NCI-H187 treated with DMSO at 0.1 percent for 48 hours (cell line): ENCODE measurements at places on chromosomes 11 and 22.

GRCh38 chr11:9047964-9048523 is 43.4 kb downstream of the SCUBE2 start:
- DNase-seq = peak; percentile 47

DNA sequence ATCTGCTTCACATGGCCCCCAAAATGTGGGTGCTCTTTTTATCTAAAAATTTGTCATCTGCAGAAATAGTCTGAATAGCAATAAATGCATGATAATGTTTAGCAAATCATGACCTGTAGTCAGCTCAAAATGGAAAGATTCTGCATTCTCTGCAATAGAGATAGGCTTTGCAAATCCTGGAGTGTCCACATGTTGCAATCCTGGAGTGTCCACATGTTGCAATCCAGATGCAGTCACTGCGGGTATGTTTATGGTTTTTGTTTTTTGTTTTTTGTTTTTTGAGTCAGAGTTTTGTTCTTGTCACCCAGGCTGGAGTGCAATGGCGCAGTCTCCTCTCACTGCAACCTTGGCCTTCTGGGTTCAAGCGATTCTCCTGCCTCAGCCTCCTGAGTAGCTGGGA is 20.2 kb upstream of the LRRC32 start:
- DNase-seq = no peak

DNA sequence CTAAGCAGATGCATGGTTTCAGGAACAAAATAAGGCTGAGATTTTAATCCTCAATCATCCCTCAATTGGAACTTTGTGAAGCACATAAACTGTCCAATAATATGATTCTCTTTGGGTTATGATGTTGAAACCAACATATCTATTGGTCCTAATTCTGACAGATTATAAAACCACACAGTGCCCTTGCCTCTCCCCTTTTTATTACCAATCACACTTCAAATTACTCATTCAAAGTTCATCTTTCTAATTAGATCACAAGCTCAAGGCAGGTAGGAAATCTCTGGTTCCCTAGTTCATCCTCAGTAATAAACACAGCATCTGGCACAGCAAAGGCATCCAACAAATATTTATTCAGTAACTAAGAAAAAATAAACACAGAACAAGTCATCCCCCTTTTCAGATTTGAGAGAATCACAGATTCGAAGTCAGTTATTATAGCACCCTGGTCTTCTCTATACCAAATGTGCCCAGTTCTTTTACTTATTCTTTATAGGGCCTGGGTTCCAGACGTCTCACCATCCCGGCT is 611.6 kb downstream of the INSC start:
- no peak for DNase-seq

DNA sequence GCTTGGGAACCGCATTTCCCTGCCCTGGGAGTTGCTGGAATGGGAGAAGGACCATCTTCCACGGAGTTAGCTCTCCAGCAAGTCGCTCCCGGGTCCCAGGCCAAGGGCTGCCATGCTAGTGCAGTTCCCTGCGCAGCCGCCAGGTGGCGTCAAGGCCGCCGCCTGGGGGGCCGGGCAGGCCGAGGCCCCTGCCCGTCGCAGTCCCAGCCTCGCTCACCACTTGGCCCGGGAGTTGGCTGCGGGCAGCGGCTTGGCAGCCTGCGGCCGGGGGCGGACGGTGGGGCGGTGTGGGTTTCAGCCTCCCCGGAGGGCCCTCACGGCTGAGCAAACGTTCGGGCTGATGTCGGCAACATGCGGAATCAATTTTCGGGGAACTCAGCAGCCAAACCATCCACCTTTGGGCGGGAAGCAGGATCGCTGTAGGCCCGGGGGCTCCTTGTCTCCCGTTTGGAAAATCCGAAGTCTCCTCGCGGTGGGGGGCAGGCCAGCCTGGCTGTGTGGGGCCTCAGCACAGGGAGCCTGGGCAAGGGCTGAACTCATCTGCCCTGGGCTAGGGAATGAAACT is 415.1 kb downstream of the SOX6 start:
- no peak for DNase-seq

GRCh38 chr22:50082197-50082715 is 3.0 kb downstream of the MLC1 start:
- DNase-seq = no peak

GRCh38 chr11:100830978-100831732 is 144.1 kb downstream of the ARHGAP42 start:
- DNase-seq = no peak

- no peak for DNase-seq
These were observed 37.0 kb downstream of the GAB2 start for GRCh38 chr11:78380615-78381051.

DNA sequence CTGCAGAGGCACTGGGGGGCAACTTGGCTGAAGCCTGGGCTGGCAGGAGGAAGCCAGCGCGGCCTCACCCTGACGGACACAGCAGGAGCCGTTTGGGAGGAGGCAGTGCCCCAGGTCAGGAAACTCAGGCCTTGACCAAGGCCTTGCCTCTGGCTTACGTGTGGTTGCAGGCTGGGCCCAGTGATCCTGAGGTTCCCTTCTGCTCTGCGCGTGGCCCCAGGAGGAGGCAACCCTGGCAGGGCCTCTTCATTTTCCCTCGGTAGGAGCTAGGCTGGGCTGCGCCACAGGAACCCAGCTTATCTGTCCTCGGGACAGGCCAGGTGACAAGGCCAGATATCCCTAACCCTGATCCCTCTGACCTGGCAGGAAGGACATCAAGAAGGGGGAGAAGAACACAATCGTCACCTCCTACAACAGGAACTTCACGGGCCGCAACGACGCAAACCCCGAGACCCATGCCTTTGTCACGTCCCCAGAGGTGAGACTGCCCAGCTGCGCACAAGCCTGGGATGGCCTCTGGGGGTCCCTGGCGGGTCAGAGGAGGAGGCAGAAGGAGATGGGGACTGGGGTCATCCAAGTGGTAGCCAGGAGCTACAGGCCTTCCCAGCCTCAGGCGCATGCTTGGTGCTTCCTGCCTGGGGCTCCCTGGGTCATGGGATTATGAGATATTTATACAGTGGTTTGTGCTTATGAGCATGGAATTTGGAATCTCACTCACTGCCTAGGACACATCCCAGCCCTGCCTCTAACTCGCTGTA is 20.6 kb downstream of the POLR3H start:
- no peak for DNase-seq

GRCh38 chr11:70314730-70315129 is 44.2 kb downstream of the PPFIA1 start:
- no peak for DNase-seq

GRCh38 chr11:58525037-58525614 is 17.2 kb upstream of the OR5B21 start:
- no peak for DNase-seq

GRCh38 chr11:96062134-96062533 is 138.2 kb upstream of the MTMR2 start:
- no peak for DNase-seq

DNA sequence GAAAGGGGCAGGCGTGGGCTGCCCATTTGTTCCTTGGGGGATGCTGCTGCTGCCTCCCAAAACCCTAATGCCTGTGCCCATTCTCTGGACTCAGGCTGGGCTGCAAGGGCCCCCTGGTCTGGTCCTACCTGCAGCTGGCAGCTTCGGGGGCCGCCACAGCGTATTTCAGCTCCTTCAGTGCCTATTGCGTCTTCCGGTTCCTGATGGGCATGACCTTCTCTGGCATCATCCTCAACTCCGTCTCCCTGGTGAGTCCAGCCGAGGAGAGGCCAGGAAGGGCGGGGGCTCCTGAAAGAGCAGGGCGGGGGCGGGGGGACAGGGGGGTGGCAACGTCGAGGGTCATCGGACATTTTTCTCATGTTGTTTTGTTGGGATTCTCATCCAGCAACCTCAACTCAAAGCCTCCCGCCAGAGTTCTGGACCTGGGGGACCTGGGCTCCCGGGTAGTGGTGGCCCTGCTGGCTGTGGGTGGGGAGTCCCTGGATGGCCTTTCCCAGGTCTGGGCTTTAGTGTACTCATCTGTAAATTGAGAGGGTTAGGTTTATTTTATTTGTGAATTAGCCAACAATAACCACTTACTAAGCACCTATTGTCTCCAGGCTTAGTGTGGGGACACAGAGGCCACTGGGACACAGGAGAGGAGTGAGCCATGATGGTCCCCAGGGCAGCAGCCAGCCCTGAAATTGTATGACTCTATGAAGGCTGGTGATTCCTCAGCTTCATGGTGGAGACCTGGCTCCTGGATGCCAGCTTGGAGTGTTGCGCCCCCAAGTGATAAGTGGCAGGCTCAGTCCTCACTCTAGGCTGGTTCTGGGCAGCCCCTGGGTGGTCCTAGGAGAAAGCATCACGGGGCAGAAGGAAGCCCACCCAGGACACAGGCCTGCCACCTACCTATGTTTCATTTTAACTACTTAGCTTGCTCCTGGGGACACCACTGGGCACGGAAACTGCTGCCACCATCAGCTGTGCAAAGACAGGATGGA is 36.0 kb downstream of the CAPN1 start:
- DNase-seq = no peak

DNA sequence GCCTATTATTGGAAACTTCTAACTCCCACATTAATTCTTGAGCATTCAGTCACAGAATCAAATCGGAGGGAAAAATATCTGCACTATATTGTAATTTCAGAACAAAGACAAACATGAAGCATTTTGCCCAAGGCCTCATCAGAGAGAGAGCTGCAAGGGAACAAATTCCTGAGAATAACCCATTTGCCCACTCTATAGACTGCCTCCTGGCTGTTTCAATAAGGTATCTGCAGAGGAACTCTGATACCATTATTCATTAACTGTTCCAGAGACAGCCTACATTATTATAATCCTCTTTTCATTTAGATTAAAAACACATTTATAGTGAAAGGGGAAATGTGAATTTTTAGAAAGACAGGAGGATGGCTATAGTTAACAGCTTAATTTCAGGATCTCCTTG is 663.9 kb downstream of the DLG2 start:
- no peak for DNase-seq

DNA sequence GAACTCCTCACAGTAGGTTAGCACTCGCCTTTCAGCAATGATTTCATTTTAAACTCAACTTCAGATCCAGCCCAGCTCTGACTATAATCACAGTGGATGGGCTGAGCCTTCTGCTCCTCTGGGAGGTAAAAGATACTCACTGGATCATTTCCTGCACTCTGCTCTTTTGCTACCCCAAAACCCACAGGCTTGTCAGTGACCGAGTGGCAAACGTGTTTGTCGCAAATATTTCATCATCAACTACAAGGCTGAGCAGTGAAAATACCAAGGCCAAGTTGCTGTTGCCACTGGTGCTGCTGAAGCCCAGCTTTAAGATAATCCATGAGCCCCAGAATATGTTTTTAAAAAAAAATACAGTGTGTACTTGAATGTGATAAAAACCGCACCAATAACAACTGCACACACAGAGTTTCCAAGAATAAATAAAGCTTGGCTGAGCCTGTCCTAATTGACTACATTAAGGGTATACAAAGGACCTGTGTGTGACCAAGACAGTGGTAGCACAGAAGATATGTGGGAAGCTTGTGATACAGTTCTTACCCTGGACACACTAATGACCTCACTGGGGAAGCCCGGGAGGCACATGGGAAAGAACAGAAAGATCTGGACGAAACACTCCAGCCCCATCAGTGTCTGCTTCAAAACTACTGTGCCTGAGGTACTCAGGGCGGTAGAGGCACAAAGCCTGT is 41.3 kb downstream of the ABTB2 start:
- no peak for DNase-seq

GRCh38 chr22:36940676-36941075 is 27.2 kb downstream of the CSF2RB start:
- DNase-seq = no peak

GRCh38 chr11:121214861-121215260 is 77.7 kb upstream of the SC5D start:
- no peak for DNase-seq

- no peak for DNase-seq
These were observed 17.7 kb upstream of the RGL4 start for GRCh38 chr22:23673050-23673620.

DNA sequence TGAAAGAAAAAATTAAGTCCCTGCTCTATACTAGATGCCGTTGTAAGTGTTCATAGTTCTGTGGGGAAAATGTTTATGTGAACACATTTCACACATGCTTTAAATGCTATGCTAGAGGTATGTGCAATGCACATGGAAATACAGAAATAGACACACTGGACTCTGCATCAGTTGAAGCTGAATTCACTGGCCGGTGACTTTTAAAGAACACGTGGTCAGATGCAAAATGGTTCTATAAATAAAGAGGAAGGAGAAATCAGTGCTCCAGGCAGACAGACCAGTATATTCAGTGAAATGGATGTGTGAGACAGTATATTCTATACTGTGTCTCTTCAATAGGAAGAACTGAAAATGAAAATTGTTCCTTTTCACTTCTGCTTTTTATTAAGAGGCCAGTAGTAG is 29.9 kb downstream of the TRPC6 start:
- no peak for DNase-seq

GRCh38 chr11:47035108-47035507 is 98.5 kb downstream of the CSTPP1 start:
- no peak for DNase-seq

GRCh38 chr11:73969091-73969490 is 13.6 kb downstream of the UCP2 start:
- DNase-seq = no peak

DNA sequence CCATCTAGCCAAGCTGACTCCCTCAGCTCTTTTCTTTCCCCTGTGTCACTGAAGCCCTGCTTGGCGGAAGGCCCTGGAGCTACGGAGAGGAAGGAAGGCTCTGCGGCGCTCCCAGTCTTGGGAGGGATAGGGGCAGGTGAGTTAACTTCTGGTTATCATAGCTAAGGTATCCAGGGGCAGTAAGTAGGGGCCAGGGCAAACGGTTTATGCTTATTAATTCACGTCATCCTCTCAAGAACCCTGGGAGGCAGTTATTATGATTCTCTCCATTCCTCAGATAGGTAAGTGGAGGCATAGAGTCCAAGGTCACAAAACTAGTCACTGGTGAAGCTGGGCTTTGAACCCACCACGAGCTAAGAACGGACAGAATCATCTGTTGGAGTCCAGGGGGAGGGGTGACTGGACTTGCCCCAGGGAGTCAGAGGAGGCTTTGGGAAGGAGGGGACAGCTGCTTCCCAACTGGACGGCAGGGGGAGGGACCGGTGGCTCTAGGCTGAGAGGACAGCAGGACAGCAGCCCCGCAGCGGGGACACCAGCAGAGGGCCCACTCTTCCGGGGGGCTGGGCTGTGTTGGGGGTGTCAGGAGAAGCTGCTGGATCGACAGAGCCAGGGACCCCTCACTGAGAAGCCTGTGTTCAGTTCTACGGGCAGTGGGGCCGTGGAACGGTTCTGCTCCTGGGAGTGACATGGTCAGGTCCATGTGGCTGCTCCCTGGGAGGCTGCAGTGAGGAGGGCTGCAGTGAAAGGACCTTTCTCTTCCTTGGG is 3.5 kb downstream of the BAIAP2L2 start:
- DNase-seq = no peak
